ENCODE measurements at places on chromosomes 12 and 14.

GRCh38 chr12:90543841-90544240, 411.1 kb downstream of the CCER1 start:
- peak; percentile 23 for DNase-seq

DNA sequence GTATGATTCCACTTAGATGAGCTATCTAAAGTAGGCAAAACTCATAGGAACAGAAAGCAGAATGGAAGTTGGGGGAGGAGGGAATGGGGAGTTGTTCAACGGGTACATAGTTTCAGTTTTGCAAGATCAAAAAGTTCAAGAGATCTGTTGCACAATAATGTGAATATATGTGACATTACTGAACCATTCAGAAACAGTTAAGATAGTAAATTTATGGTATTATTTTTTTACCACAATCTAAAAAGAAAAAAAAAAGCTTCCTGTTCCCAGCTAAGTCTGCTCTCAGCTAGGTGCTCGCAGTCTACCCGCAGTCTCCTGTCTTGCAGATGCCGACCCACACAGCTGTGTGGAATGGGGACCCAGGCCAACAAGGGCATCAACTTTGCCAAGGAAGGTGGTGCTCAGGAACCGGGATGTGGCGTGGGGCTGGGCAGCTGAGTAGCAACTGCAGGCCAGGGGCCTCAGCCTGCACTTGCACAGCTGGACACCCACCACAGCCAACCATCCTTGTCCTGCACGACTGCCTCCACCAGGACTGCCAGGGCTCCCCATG, 15.3 kb upstream of the ANO6 start:
- peak; percentile 27 for DNase-seq

- no peak for DNase-seq
Measured at GRCh38 chr14:65566820-65567522, 154.4 kb downstream of the FUT8 start.

DNA sequence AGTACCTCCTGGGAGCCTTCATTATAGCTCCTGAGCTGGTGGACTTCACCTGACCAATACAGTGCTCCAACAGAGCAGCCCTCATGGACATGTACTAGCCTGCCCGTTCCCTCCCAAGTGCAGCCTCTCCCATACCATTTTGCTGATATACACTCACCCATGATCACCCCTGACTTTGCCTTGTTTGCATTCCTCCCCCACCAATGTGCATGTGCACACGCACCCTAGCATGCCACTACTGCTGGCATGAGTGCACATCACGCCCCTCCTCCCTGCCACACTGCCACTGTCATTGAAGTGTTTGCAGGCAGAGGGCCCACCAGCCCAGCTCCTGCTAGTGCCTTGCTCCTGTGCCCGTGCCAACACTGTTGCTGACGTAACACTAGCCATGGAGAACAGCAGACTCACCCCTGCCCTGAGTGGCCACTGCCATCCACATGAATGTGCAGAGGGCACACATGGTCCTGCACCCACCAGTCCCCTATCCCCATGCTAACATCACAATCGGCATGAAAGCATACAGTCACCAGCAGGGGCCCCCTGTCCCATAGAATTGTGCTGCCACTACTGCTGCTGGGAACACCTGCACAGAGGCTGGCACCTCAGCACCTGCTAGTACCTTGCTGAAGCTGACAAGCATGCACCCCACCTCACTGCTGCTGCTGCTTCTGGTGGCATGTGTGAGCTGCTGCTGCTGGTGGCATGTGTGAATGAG, 110.3 kb downstream of the SINHCAF start:
- no peak for DNase-seq

- no peak for DNase-seq
Measured at GRCh38 chr14:81946834-81947798, 413.5 kb upstream of the SEL1L start.

DNA sequence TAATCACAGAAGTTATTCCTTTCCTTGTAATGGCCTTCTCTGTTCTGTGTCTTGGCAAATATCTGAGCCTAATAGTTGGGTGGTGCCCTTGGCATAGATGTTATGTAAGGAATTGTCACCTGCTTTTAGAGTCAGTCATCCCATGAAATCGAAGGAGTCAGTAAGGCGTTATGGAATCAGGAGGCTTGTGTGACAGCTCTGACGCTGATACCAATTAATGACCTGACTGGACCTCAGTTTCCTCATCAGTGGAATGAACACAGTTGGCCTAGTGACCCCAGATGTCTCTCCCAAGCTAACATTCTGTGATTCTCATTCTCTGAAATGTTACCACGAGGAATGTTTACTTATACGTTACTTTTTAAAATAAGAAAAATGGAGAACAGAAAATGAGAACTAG, 32.1 kb downstream of the TXNRD1 start:
- no peak for DNase-seq

DNA sequence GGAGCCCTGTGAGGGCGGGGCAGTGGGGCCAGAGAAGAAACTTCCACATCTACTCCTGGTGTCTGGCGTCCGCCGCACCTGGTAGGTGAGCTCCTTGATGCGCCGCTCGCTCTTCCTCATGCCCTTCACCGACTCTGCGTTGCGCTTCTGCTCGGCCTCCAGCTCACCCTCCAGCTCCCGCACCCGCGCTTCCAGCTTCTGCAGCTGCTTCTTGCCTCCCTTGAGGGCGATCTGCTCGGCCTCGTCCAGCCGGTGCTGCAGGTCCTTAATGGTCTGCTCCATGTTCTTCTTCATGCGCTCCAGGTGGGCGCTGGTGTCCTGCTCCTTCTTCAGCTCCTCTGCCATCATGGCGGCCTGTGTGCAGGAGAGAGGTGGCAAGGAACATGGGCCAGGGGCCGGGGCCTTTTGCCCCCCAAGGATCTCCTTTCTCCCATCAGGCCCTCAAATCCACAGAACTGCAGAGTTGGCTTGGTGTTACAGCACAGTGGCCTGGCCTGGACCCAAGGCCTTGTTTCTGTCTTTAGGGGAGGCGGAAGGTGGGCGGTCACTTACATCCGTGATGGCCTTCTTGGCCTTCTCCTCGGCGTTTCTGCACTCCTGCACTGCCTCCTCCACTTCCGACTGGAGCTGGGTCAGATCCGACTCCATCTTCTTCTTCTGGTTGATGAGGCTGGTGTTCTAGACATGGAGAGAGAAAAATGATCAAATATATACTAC, 7.7 kb downstream of the CMTM5 start:
- no peak for DNase-seq

DNA sequence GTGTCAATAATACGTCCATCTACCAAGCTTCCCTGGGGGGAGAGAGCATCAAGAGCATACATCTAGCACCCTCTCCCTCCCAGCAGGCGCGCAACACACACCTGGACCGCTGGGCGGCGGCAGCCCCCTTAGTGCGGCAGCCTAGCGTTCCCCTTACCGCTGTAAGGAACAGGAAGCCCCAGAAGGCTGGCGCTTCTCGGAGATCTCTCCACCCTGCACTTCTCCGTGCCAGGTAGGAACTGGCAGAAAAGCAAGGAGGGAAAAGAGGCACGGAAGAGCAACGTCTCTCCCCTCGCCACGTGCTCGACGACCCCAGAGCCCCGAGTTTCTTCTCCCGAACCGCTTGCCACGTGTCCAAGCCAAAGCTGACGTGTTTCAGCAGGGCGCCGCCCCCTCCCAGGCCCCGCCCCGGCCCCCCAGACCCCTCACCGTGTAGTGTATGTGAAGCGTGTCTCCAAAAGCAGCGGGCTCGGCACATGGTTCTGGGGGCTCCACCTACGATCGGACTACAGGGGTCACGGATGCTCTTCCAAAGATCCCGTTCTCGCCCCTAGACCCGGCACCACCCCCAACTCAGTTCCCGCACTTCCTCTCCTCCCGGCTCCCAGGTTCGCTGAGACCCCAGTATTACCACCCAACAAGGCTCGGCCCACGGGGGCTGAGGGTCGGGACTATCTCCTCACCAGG, 532 bp downstream of the FKBP11 start:
- DNase-seq, result peak; percentile 51

GRCh38 chr12:47272412-47273190, 192.8 kb upstream of the AMIGO2 start:
- DNase-seq, result peak; percentile 38

GRCh38 chr14:32367516-32367915, 38.4 kb downstream of the AKAP6 start:
- peak; percentile 35 for DNase-seq

DNA sequence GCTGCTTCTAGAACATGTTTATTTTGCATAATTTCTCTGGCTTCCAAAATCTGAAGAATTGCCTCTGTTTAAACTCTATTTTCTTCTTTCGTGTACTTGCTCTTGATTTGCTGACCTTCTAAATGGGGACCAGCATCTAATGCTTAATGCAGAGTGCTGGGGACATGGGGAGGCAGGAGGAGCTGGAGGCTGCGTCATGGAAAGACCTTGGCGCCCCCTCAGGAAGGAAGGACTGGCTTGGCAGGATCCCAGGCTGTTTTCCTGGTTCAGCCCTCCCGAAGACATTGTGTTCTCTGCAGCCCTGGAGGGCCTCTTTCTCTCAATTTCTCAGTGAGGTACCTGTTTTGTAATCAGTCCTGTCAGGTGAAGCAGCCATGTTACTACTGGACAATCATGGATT, 5.5 kb downstream of the PRKCH start:
- DNase-seq, result no peak

GRCh38 chr14:101927859-101928258, 36.5 kb upstream of the DYNC1H1 start:
- peak; percentile 93 for DNase-seq

GRCh38 chr12:129385637-129385990, 518.2 kb downstream of the TMEM132D start:
- no peak for DNase-seq

GRCh38 chr12:28899951-28900350, 249.1 kb upstream of the FAR2 start:
- peak; percentile 92 for DNase-seq

GRCh38 chr12:2023365-2023764, 19.1 kb upstream of the DCP1B start:
- no peak for DNase-seq

DNA sequence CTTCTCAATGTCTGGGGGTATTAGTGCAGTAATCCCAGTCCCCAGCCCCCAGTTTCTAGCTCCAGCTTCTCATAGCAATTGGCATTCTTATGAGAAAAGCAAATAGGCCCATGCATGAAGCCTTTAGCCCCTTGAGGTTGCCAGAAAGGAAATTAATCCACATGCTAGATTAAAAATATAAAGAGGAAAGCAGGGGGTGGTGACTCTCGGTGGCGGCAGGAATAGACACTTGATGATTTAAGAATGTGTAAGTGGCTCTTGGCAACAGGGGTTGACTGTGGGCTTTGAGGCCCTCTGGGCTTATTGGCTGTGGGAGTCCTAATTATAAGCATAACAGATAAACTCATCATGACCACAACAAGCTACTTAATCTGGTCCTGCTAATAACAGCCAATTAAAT, 1367.3 kb upstream of the FLRT2 start:
- no peak for DNase-seq

DNA sequence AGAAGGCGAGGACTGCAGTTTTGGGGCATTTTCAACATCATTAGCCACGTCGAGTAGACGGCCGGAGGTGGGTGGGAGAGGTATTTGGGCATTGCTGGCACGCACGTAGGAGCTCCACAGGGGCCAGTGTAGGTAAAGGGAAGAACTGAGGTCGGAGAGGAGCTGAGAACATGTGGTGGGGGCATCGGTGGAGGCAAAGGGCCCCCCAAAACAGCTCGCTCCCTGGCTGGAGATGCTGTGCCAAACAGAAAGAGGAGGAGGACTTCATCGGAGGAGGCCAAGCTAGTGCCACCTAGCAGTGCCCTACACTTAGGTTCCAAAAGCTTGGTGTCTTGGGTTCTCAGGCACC, 52.0 kb upstream of the PPP2R5C start:
- no peak for DNase-seq

DNA sequence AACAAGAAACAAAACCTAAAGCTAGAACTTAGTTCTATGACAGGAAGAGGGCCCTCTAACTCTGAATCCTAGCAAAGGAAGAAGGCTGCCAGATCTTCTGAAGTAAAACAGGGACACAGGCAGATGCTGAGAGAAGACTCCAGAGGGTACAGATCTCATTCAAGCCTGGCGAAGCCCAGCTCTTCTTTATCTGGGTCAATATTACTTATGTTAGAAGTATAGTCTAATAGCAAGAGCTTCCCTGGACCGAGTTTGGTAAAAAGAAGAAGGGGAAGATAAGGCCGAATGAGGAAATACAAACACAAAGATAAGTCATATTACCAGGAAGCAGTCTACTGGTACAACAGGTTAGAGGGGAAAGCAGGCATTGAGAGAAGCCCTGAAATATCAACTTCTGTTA, 79.9 kb upstream of the CCDC91 start:
- DNase-seq, result no peak

GRCh38 chr12:79420146-79420618, 270.6 kb downstream of the PAWR start:
- DNase-seq, result peak; percentile 97

DNA sequence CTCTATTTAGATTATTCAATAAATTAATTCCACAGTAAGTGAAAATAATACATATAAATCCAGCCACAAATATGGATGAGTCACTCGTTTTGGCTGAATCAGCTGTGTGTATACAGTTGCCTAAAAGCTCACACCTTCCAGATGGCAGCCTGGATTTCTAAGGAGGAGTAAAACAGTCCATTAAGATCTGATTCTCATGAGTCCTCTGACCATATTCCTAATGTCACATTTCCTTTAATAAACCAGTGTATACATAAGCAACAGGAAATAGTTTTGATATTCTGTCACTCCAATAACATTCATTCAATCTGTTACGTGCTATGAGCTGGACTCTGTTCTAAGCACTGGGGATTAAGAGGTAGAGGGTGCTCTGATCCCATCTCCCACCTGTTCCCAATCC, 21.8 kb downstream of the MDM1 start:
- DNase-seq, result peak; percentile 90

DNA sequence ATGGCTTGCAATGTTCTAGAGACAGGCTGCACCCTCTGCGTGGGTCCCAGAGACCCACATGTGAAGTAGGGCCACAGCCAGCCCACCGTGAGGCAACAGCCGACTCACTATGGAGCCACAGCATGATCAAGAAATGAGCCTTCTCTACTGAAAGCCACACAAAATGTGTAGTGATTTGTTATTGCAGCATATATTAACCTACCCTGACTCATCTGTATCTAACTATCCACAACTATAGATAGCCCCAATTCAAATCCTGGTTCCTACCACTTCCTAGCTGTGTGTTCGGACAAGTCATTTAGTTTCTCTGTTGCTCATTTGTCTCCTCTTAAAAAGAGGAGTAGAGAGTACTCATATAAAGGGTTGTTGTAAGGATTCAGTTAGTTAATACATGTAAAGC, 1152.3 kb downstream of the BCL11B start:
- DNase-seq, result no peak

Data from fibroblast of skin of abdomen (primary cell).